ENCODE measurements at places on chromosomes 2 and 18.
A peak's percentile ranks its signal among the peaks of the same experiment; 100 is the strongest.

GRCh38 chr2:213476641-213477040 is 192.4 kb downstream of the SPAG16 start:
- peak; percentile 60 for DNase-seq

- no peak for DNase-seq
Observed at GRCh38 chr2:237445611-237446337, 31.8 kb upstream of the COL6A3 start.

GRCh38 chr2:27093430-27094352 is 7.1 kb downstream of the KHK start:
- DNase-seq: no peak

- DNase-seq: no peak
Observed at GRCh38 chr2:68784915-68785314, 50.3 kb downstream of the ARHGAP25 start.

DNA sequence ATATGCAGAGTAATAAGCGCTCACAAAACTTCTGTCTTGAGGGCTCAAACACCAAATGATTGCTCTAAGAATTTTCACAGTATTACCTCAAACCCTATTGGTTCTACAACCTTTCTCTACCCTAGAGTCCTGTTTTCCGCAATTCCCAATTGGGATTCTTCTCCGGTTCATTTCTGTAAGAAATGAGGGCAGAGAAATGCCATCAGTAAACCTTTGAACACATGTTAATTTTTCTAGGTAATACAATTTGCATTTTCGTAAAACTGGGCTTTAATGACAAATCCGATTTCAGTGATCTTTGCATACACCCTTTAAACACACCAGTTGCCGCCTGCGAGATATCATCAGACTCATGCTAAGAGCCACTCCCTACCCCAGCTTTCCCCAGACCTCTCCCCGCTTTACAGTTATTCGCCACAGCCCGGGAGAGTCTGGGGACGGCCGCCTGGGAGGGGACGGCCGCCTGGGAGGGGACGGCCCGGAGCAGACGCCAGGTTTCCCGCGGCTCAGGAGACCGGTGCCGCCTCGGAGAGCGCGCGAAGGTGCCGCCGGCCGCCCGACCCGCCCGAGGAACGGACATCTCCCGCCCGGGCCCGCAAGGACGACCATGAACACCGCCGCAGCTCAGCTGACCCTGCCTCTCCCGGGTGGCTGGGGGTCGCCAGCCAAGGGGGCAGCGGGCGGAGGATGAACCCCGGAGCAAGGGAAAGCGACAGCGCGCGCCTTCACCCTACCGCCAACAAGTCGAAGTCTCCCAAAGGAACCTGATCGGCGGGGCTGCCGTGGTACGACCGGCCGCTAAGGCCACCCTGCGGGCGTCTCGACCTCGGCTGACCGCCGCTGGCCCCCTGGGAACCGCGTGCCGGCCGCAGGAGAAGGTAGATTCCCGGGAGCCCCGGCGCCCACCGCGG is 463 bp downstream of the SMC6 start:
- DNase-seq: no peak

Measured in HFFc6 (cell line).